ENCODE measurements at places on chromosomes 3 and 15.

GRCh38 chr3:111904376-111905241 lies 45.5 kb downstream of the PHLDB2 start:
- no peak for DNase-seq

DNA sequence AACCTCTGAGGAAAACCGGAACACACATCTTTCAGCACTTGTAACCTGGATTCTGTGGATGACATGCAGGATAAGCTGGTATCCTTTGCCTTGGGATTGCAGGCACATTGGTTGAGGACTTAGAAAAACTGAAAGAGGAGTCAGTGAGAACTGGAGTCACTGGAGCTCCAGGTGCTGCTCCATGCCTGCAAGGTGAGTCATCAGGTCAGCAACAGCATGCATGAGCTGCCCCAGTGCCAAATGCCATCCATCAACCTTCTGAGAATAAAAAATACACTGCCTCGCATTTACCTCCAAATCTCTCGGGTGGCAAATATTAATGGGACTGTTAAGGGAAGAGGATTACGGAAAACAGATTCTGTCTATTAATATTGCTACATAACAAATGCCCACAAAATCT lies 729.1 kb downstream of the NTRK3 start:
- no peak for DNase-seq

DNA sequence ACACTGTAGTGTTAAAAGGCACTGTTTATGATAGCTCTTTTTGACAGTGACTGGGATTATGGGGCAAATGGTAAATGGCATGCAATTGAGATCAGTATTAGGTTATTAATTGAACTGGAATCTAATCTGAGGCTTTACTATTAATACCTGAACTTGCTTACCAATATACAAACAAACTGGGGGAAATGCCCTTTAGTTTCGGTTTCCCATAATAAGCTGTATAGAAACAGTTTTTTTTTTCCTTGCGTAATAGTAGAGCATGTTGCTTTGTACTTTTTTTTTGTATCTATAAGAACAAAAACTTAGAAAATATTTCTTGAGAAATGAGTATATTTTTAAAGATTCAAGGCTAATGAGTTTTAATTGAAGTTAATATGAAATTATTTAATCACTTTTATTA lies 95.0 kb downstream of the FNDC3B start:
- no peak for DNase-seq

DNA sequence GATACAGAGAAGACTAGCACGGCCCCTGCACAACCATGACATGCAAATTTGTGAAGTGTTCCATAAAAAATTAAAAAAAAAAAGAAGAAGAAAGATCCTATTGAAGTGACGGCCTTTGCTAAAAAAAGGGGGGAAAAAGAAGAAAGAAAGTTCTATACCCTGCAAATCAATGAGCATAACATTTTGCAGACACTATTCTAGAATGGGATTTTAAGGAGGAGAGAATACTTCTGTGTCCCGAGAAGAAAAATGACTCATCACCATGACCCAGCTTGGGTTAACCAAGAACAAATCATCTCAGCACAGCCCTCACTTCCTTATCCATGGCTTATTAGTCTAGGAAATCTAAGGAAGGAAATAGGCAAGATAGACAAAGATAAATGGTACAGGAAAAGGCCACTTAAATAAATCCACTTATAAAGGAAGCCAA lies 7.4 kb upstream of the SH3BP5 start:
- no peak for DNase-seq

DNA sequence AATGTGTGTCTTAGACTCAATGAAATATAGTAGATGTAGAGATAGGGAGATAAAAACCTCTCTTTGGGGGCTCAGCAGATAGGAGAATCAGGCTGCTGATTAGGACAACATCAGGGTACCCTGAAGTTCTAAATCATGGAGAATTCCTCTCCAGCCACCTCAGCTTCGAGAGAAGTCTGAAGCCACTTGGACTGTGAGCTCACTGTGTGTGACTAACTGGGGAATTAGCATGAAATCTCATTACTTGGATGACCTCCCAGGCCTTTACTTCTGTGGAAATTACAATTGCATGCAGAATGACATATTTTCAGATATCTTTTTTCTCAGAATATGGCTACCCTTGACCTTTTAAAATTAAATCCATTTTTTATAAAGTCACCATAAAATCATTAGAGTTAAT lies 128.0 kb upstream of the MRPL3 start:
- DNase-seq = no peak

- DNase-seq = no peak
Observed at GRCh38 chr3:178388473-178388872, 147.8 kb upstream of the KCNMB2 start.

DNA sequence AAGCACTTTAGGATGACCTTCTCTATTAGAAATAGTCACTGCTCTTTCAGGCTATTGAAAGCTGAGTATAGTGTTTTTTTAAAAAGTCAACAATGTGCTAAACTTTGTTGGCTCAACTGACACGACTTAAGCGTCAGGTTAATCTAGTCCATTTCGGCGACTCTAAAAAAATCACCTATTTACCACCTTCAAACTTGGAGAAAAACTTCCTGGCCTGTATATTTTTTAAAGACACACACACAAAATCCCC lies 517.8 kb downstream of the FOXP1 start:
- no peak for DNase-seq

GRCh38 chr15:29034151-29034550 lies 148.4 kb downstream of the APBA2 start:
- no peak for DNase-seq

DNA sequence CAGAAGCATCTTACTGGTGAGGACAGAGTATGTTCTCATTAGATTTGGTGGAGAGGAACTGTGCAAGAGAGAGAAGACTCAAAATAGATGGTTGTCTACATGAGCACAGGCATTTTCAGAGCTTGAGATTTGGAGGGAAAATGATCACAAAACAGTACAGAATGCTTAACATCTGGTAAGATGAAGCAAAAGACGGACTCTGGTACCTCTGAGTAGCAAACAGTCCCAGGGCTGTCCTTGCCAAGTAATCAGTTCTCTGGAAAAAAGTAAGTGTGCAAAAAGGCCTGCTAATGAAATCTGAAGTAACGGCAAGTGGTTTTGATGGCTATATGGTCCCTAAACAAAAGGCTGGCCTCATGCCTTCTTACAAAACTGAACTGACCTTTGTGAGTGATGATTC lies 414.2 kb downstream of the CNTN4 start:
- no peak for DNase-seq

Data from effector memory CD8-positive, alpha-beta T cell (primary cell).